Fibroblast of the conjunctiva (primary cell): ENCODE measurements at places on chromosomes 5 and 9.

GRCh38 chr5:98911280-98912040 is 17.3 kb downstream of the CHD1 start:
- no peak for DNase-seq

- DNase-seq = no peak
Observed at GRCh38 chr5:132475497-132475882, 15.1 kb downstream of the IRF1 start.

DNA sequence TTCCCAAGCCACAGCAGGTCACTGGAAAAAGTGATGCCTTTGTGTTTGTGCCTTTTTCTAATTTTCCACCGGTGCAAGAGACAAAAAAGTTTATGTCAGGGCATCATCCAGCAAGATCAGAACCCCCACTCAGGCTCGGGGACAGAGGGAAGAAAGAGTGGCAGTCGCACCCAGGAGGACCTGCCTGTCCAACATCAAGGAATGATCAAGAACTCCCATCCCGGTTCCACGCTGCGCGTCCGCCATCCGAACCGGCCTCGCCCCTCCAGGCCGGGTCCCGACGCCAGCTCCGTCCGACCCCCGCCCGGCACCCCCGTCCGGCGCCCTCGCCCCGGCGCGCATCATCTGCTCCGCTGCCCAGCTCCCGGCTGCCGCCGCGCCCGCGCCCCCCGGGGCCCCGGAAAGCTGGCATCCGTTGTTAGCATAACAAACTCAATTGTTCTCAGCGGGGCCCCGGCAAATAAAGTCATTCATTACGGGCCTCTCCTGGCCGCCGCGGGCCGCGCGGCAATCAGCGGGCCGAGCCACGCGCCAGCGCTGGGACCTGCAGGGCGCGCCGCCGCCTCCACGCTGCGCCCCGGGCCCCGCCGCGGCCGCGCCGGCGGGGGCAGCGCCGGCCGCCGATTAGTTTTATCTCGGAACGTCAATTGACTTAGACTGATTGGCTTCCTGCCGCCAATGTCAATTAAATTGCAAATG is 48.1 kb downstream of the PAX5 start:
- no peak for DNase-seq

DNA sequence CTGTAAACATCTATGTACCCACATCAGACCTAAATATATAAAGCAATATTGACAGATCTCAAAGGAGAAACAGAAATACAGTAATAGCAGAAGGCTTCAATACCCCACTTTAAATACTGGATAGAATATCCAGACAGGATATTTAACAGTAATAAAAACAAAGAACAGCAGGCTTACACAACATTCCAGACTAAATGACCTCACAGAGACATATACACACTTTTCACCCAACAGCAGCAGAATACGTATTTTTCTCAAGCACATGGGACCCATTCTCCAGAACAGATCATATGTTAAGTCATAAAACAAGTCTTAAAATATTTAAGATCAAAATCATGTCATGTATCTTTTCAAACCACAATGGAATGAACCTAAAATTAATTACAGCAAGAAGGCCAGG is 76.8 kb downstream of the CAMSAP1 start:
- no peak for DNase-seq

GRCh38 chr9:135174981-135175380 is 87.5 kb downstream of the OLFM1 start:
- DNase-seq = no peak

DNA sequence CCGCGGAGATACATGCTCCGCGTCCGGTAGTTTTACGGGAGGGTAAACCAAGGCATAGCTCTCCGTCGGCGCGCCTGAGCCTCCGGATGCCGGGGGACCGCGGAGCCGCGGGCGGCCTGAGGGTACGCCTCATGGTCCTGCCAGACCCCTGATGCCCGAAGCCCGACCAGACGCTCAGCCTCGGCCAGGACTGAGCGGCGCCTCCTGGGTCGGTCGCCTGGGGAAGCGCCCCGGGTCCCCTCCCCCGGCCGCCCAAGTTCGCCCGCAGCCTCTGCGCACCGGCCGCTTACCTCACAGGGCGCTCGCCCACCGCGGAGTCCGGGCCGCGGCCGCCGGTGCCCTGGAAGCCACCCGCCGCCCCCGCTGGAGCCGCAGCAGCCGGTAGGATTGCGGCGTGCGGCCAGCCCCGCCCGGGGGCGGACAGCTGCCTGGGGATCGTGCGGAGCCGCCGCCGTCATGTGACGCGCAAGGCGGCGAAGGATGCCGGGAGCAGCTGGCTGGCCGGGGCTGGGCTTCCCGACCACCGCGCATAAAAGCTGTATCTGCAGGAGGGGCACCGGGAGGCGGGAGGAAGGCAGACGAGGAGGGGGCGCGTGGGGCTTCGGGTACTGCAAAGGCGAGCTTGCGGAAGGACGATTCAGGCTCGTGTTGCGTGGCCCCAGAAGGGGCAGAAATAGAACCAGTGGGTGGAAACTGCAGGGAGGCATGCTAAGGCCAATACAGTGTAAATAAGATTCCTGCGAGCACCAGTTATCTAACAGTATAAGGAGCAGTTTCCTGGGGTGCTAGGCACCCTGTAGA is at the start of gene FBXO10:
TSS of gene FBXO10 (minus strand) at position 460 of the 801 bp plus-strand sequence. CDS start 34,612 bp downstream, outside the sequence.
- peak; percentile 33 for DNase-seq

DNA sequence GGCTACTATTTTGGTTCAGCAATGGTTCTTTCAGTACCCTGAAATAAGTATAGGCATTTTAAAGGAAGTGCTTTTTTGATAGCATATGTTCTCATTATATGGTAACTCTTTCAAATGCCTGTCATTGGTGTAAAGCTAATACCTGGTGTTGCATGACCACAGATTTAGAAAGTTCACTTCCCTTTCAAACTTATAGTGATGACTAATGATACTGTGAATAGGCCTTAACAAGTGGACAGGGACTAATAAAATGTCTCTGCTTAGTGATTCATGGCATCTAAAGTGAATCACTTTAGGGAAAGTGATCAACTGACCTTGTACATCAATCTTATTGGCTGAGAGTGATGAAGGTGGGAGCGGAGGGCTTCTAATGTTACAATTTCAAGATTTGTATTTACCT is 21.6 kb downstream of the MRPL22 start:
- no peak for DNase-seq

DNA sequence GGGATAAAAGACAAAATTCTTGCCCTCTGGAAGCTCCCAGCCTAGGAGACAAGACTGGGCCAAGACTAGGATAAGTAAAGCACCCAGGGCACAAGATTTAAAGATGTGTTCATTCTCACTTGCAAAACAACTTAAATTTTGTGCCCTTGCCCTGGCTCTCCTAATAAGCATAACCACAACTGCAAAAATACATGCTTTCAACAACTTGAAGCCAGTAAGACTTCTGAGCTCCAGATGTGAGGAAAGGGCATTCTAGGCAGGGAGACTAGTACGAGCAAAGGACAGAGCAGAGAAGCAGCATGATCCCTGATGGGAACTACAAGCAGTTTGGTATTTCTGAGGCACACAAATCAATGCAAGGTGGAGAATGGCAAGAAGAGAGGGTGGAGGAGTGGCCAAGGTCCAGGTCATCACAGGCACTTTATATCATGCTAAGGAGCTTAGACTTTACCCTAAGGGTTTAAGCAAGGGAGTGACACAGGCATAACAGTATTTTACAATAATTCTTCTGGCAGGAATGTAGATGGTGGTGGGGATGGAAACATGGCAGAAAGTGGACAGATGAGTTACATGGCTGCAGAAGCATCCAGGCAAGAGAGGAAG is 30.1 kb upstream of the SIL1 start:
- DNase-seq = no peak

DNA sequence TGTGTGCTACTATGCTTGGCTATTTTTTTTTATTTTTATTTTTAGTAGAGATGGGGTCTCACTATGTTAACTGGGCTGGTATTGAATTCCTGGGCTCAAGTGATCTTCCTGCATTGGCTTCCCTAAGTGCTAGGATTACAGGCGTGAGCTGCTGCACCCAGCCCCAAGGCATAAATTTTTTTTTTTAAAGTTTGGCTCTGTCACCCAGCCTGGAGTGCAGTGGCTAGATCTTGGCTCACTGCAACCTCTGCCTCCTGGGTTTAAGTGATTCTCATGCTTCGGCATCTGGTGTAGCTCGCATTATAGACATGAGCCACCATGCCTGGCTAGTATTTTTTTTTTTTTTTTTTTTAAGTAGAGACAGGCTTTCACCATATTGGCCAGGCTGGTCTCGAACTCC is 70.3 kb downstream of the RAB24 start:
- DNase-seq = peak; percentile 5

- DNase-seq = no peak
Observed at GRCh38 chr5:129658801-129659200, 89.1 kb upstream of the MINAR2 start.

- DNase-seq = no peak
Observed at GRCh38 chr9:133202145-133202513, 6.9 kb downstream of the OBP2B start.

DNA sequence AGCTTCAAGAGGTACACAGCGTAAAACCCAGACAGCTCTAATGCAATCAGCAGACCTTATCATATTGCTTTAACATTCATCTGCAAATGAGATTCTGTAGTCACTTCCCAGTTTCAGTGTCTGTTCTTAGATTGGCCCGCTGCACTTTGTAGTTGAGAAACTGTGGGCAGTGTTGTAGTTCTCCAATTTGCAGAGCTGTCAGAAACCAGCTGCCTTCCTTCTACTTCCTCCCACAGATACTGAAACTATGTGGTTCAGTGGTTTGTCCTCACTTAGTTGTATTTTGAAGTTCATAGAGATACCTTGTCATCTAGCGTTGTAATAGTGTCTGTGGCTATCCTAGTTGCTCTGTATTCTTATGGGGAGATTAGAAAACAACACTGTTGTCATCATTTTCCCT is 39.6 kb upstream of the TRIM36 start:
- DNase-seq = no peak

DNA sequence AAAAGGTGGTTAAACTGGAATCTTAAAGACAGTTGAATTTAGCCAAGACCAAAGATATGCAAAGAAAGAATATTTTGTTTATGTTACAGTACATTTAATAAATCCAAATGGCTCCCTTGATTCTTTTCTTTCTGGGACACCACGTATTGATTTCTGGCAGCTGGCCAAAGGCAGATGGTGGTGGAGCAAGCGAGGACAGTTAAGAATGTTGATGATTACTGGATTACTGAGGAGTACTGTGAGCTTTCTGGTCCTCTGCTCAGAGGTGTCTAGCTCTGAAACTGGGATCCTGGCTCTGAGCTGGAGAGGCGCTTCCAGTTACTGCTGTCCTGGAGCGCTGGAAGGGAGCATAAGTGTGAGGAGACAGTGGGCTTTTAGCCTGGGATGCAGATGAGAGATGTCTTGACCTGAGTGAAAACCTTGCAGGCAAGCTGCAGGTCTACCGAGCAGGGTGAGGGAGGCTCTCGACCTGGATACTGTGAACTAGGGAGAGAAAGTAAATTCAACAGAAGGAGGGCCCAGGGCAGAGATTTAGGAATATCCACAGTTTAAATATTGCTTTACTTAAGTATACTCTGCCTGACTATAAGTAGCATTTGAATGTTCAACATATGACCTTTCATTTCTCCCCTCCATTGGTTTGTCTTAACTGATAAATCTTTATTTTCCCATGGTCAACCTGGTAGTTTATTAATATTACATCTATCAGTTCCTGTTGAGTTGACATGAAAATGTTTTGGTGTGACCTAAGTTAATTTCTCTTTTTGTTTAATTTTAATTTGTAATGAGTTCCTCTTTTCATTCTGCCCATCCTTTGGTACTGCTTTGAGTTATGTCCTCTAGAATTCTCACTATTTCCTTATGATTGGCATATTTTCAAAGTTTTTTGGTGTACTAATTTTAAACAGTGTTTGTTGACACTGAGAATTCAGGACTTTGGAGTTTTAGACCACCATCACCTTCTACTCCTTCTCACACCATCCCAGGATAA is 3.7 kb downstream of the SYK start:
- DNase-seq = no peak

- no peak for DNase-seq
Observed at GRCh38 chr9:99345942-99346341, 123.9 kb downstream of the SEC61B start.

GRCh38 chr5:118818604-118819003 is 169.7 kb downstream of the DTWD2 start:
- DNase-seq = no peak

- DNase-seq = no peak
Observed at GRCh38 chr5:132417010-132417439, 47.5 kb downstream of the SLC22A5 start.

GRCh38 chr9:34651876-34652601 is at the start of gene IL11RA:
Gene IL11RA, plus strand, starts transcription at chr9:34652185. Its CDS starts 3,033 bp downstream, at chr9:34655218.
- DNase-seq = peak; percentile 80

DNA sequence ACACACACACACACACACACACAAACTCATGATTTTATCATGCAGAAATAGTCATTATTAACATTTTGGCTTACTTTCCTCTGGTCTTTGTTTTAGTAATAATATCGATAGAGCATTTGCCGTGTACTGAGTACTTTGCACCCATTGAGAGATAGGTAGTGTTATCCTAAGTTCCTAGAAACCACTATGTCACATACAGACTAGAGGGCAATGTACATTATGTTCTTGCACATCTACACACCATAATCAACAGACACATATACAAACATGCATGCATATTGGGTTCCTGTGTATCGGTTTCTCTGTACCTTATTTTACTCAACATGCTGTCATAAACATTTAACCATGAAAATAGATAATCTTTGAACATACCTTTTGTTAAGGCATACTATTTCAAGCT is 45.7 kb downstream of the MAT2B start:
- no peak for DNase-seq

GRCh38 chr9:2934241-2934650 is 90.4 kb upstream of the PUM3 start:
- no peak for DNase-seq

DNA sequence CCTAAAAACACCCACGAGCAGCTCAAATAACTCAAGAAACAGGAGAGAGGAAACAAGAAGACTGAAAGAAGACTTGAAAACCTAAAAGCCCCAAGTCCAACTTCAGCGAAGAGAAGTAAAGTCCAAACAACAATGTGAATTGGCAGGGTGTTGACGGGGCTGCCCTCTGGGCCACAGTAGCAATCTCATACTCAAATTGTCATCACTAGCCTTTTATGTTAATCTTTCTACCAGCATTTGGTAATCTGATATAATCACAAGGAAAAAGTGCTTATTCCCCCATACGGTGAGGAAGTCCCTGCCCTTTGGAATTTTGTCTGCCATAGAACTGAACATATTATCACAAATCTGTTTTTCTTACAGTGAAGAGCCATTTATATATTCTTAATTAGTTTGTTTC is 51.5 kb upstream of the IFNE start:
- no peak for DNase-seq

GRCh38 chr5:103466495-103466894 is 96.1 kb downstream of the NUDT12 start:
- DNase-seq = peak; percentile 61

DNA sequence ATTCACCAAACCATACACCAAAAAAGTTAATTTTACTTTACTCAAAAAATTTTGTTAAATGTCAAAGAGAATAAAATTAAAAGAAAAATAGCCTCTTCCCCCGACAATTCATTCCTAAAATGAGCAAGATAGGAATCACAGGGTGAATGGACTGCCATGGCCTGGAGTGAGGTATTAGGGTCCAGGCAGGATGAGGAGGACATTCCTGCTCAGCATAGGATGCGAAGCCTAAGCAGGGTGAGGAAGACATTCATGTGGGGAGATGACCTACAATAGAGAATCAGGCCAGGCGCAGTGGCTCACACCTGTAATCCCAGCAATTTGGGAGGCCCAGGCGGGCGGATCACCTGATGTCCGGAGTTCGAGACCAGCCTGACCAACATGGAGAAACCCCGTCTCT is 8.4 kb downstream of the NUDCD2 start:
- DNase-seq = no peak
